ENCODE measurements at places on chromosomes 2 and 18. TPM values are rescaled to one million over a fixed set of nuclear protein-coding genes. Genes with fewer than 3 reads are reported as not detected.

DNA sequence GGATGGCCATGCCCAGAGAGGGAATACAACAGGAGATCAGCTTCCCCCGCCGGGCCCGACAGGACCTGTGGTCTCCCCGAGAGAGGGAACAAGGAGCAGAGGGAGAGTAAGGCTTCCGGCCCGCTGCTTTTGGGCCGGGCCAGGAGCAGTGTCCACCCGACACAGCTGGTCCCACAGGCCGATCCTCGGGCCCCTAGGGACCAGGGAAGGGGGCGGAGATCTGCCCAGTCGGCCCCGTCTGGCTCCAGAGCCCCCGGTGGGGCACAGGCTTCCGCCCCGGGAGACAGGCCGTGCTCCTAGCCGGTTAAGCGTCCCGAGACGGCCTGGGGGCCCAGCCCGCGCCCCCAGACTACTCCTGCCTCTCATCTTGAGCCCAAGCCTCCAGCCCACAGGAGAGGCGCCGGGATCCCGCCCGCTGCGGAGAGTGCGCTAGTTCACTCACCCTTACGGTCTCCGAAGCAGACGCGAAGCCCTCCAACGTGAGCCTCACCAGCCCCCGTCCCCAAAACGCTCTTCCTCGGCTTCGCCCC is at the start of gene MCFD2:
TSS of gene MCFD2 (minus strand) at position 526 of the 530 bp plus-strand sequence. CDS start 6,635 bp downstream, outside the sequence.
- DNase-seq, result no peak

- DNase-seq, result no peak
Observed at GRCh38 chr2:99504844-99505584, 15.2 kb upstream of the REV1 start.

DNA sequence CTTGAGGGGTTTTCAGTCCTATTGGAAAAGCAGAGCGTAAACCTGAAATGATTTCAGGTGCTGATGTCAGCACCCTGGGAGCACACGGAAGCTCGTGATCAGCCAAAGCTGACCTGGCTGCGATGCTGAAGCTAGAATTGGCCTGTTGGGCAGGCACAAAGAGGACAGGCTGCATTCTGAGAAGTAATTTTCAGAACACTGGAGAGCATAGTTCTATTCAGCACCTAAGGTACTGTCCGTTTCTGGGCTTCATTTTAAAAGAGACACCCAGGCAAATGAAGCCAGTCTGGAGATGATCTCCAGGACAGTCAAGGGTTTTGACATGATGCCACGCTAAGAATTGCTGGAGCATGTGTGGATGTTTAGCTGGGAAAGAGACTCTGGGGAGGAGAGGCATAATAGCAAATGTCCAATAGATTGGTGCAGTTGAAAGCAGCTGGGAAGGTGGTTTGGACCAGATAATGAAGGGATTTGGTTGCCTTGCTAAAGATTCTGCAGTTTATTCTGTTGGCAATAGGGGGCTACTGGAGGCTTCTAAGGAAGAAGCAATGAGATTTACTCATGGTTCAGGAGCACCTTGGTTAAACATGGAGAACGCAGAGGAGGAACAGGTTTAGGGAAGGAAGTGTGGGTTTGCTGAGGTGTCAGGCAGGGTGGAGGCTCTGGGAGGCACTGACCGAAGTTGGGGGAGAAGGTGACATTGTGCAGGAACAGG is 86.6 kb downstream of the ACOXL start:
- DNase-seq, result no peak

GRCh38 chr18:79902075-79902474 is 49.4 kb downstream of the SLC66A2 start:
- DNase-seq, result peak; percentile 11

The BCL2 gene
- 16.1 TPM for total RNA-seq

The ARMC9 gene
- total RNA-seq, result 42.5 TPM
